NCI-H2081 treated with DMSO at 0.1 percent for 48 hours (cell line): ENCODE measurements at places on chromosomes 5 and 9.

DNA sequence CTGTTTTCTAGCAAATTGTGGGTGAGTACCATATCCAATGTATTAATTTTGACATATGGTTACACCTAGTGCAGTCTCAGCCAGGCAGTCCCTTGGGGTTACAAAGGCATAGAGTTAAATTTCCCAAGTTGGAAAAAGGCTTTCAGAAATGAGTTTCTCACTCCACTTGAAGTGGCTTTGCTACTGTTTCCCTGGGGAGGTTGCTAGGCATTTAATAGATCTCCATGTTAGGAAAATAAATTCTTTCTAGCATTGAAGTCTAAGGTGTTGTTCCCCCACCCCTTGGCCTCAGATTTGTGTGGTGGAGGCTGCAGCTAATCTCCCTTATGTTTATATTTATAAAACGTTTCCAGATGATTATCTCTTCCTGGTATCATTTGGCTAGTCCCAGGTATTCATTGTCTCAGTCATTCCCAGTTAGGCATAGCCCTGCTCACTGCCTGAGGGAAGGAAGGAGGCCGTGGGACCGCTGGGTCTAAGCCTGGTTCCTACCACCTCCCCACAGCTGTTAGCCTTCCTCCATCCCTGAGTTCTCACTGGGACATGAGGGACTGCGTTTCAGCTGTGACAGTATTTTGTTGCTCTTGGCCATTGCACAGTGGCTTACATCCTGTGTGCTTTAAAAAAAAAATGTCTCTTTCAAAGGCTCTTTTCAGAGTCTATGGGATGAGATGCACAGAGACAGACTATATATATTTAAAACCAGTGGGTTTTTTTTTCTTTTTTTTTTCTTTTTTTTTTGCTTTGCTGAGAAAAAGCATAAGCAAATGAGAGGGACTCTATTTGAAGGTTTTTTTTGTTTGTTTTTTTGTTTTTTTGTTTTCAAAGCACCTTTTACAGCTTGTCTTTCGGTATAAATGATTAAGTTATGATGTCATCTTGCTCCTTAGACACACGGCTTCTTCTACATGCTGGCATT, 121.5 kb downstream of the MAST4 start:
- DNase-seq = no peak

DNA sequence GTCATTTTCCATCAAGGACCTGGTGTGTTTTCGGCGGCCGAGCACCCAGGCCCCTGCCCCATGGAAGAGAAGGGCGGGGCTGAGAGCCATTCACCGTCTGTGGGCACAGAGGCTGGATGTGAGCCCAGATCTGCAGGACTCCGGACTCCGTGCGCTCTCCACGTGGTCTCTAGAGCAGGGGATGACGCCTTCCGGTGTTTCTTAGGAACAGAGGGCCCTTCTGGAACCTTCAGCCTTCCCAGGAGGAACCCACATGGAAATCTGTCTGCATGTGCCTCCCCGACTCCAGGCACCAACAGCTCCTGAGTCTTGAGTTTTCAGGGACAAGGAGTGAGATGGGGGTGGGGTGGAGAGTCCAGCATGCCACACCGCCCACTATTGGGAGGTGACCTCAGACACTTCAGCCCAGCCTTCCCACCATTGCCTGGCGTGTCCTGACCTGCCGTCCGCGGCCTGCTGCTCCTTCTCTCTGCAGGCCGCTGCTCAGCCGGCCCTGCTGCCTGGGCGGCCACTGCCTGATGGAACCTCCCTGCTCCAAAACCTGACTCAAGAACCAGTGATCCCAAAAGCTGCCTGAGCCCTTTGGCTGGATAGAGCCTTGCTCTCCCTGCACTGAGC, 2.4 kb upstream of the RXRA start:
- no peak for DNase-seq

DNA sequence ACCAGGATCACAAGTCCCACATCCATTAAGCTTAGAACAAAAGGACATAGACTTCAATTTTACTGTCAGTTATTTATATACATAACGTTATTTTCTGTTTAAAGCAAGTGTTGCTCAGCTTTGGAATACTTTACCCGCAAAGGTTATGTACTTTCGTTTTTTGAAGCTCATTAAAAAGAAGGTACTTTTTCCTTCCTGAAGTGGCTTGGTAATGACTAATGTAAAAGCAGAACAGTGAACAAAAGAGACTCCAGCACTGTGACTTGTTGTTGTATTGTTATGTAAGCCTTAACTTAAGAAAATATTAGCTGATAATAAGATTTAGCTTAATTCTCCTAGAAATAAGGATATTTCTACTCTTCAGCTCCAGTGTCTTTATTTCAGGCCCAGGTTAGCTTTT, 97.3 kb upstream of the SLCO6A1 start:
- no peak for DNase-seq

- DNase-seq = no peak
These were observed 348.4 kb upstream of the FTMT start for GRCh38 chr5:121503111-121503840.

DNA sequence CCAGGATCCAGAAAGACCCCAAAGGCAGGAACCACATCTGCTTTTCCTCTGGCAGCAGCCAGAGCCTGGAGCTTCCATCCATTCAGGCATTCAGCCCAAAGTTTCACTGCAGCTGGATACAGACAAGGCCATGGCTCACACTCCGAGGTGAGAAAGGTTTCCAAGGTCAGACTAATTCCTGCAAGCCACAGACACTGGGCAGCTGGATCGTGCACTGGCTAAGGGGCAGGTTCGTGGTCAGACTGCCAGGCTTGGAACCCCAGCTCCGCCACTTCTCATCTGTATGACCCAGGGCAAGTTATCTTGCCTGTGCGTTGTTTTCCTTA, 36.9 kb downstream of the SPOCK1 start:
- DNase-seq = no peak

DNA sequence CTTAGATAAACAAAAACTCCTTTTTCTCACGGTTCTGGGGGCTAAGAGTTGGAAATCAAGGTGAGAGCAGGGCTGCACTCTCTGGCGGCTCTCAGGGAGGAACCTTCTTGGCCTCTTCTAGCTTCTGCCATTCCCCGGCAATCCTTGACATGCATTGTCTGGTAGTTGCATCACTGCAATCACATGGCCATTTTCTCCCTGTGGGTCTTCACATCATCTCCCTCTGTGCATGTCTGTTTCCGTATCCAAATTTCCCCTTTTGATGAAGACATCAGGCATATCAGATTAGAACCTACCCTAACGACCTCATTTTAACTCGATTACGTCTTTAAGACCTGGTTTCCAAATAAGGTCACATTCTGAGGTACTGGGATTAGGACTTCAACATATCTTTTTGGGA, 129.2 kb upstream of the MAN2A1 start:
- DNase-seq = no peak

- DNase-seq = no peak
These were observed 132.5 kb upstream of the FER start for GRCh38 chr5:108615216-108615615.

DNA sequence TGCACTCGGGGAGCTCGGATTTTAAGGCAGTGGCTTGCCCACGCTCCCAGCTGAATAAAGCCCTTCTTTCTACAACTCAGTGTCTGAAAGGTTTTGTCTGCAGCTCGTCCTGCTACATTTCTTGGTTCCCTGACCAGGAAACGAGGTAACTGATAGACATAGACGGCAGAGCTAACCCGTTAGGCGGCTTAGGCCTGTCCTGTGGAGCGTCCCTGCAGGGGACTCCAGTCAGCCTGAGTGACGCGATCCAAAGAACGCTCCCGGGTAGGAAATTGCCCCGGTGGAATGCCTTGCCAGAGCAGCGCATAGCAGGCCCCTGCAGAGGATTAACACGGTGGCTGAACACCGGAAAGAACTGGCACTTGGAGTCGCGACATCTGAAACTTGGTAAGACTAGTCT, 1.8 kb upstream of the SELENOP start:
- no peak for DNase-seq

DNA sequence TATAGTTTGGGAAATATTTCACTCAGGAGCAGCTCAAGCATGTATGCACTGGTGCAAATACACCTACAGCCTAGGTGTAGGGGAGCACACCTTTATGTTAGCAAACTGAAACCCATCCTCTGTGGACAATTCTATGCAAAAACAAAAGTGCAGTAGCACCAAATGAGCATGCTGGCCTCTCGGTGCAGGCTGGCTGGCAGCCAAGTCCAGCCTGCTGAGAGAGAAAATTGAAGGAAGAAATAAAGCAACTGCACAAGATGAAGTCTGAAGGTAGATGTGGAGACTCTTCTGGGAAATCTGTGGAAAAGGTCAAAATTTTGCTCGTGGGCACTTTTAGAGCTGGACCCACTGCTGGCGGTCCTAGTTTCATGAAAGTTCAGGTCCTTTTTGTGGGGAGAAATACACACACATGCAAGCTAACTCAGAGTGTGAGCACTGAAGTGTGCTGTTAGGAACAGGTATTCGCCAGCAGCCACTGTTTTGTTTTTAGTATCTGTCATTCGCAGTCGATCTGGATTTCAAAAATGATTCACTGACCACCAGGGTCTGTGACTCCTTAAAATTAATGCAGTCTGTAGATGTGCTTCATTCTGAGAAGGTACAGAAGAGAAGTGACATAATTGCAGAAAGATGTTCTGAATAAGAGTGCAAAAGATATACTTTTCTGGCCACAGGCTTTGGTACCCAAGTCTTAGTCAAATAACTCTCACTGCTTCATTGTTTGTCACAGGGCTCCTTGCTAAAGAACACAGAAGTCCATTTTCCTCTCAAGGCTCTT, 281.7 kb downstream of the PARP8 start:
- no peak for DNase-seq

- DNase-seq = no peak
These were observed 107.5 kb downstream of the ROR2 start for GRCh38 chr9:91842358-91843049.

- DNase-seq = no peak
These were observed 102.5 kb downstream of the GPBP1 start for GRCh38 chr5:57276353-57276752.

GRCh38 chr5:142447887-142448286, 123.1 kb upstream of the SPRY4 start:
- DNase-seq = no peak

- DNase-seq = no peak
These were observed 141.3 kb downstream of the PSAT1 start for GRCh38 chr9:78438211-78438610.

DNA sequence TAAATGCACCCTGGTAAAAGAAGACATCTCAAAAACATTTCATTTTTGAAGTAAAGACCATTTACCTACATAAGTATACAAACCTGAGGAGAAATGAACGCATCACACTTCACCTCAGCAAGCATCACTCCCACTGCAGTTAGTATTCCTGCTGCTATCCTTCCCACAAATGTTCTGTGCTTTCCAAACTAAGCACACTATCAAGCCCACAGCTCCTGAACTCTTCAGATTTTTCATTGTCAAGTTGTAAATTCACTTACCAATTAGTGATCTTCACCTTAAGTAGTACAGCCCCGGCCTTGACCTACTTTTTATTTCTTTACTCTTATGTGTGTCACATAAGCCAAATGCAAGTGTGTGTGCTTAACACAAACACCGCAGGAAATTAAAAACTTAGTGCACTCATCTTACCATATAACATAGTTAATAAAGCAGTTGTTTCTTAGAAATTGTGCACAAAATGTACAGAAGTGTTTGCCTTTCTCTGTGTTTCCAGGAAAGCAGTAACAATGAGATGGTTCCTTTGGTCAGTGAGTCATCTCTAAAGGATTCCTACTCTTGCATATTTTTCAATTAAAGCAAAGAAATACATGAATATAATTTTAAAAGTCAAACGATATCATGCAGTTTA, 169.4 kb downstream of the APBA1 start:
- no peak for DNase-seq

DNA sequence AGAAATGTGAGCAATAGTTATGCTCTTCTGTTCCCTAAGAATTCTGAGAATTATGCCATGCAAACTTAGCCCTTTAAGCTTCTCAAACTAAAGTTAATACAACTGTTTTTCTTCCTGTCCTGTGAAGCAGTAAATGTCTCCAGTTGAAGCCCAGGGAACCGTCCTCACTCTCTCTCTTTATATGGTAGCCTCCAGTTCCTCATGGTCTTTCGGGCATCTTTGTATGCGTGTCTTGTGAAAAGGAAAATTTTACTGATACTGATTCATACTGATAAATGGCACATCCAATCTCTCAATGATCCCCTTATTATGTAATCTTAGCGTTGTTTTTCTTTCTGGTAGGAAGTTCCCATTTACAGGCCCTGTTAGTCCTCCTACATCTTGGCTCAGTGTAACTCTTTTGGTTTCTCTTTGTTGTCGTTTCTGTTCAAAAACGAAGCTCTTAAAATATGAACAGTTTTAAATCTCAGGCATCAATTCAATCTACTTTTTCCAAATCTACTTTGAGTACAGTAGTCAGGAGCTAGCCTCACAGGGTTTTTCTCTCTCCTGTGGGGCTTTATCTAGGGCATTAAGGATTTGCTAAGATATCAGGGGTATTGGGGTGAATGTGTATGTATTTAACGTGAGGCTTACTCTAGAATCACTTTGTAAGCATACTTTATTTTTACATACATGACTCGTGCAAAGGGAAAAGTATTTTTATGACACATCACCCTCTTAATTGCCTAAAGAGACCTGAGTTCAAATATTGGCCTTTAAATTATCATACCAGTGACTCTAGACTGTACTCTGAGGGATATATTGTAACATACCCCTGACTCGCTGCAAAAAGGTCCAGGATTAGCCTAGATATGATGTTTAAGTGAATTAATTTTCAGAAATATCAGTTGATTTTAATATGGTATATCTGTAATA, 258.0 kb downstream of the NR3C1 start:
- no peak for DNase-seq

GRCh38 chr5:171483551-171484135, 64.2 kb downstream of the FGF18 start:
- no peak for DNase-seq

- no peak for DNase-seq
These were observed 332 bp downstream of the SGCD start for GRCh38 chr5:156327296-156327695.

DNA sequence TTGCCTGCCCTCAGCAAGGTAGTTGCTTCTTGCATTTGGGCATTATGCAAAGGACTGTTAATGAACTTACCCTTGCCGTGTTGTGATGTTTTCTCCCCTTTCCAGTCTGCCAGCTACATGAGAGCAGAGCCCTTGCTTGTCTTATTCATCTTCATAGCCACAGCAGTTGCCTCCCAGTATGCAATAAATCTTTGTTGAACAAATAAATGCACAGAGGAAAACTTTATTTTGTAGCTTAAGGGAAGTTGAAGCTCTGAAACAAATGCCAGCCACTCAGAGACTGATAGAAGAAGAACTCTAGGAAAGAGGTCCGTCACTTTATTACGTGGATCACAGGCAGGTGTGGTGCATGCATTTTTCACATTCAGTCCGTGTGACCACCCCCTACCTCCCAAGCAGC, 19.7 kb downstream of the MAST4 start:
- no peak for DNase-seq

GRCh38 chr9:86047361-86047760, 52.0 kb downstream of the GOLM1 start:
- no peak for DNase-seq

DNA sequence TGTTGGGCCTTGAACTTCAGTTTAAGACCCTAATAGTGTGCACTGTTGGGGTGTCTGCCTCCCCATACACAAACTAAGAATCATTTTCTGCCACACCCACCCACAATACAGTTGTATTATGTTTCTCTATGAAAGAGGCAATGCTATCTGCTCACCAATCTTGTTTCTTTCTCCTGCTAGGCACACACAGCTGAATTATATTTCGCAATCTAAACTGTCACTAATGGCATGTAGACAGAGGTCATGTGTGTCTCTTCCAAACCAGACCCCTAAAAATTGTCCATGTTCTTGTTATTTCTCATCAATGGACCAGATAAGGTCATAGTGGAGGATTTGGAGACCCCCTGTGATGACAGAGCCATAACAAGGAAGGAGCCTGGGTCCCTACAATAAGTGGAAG, 57.3 kb downstream of the RIGI start:
- DNase-seq = no peak
